ENCODE measurements at places on chromosomes 6 and 20.
A peak's percentile ranks its signal among the peaks of the same experiment; 100 is the strongest.

GRCh38 chr6:7413151-7413823 is 23.7 kb downstream of the RIOK1 start:
- DNase-seq, result no peak

GRCh38 chr6:166589337-166589731 is 2.9 kb upstream of the RAMACL start:
- no peak for DNase-seq

- DNase-seq, result no peak
These were observed 7.5 kb downstream of the TRIM39 start for GRCh38 chr6:30334075-30334783.

DNA sequence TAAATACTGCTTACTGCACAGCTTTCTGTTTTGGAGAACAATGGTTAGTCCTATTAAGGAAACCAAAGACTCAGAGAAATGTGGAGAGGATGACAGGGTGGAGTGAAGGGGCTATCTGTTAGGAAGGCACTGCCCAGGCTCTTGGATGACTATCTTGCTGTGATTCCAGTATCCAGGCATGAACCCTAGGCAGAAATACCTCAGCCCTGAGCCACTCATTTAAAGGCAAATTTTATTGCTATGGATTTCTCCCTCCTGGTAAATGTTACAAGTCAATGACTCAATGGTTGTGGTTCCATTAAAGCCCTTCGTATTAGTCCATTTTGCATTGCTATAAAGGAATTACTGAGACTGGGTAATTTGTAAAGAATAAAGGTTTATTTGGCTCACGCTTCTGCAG is 25.9 kb downstream of the ADGRF4 start:
- DNase-seq, result no peak

DNA sequence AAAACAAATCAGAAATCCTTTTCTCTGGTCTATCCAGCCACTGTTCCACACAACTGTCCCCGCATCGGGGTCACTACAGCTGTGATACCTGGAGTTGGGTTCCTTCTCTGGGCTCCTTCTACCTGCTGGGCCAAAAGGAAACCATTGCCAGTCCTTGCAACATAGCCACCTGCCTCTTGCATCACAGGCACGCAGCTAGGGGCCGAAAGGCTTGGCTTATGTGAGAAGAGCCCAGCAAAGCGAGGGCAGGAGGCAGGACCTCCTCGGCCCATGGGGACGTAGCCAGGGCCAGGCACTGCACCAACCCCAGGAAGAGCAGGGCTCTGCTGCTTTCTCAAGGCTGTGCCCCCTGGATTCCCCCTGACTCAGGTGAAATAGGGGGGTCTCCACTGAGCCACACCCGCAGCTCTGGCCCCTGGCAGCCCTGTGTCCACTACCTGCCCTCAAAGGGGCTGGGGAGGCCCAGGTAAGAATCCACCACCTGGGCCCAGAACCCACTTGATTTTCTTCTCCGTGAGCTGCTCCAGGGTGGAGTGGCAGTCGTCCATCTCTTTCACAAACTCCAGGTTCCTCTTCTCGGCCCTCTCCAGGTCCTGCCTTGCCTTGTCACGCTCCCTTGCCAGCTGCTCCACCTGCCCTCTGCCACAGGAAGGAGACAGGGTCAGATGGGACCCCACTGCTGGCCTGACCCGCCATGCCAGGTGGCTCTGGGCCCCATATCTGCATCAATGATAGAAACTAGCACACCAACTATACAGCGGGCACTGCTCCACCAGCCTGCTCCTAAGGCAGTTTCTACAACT is 88.9 kb downstream of the GINS1 start:
- no peak for DNase-seq

GRCh38 chr20:4216866-4217265 is 201.5 kb upstream of the RNF24 start:
- no peak for DNase-seq

- no peak for DNase-seq
These were observed 13.6 kb upstream of the ZBTB9 start for GRCh38 chr6:33440649-33441309.

DNA sequence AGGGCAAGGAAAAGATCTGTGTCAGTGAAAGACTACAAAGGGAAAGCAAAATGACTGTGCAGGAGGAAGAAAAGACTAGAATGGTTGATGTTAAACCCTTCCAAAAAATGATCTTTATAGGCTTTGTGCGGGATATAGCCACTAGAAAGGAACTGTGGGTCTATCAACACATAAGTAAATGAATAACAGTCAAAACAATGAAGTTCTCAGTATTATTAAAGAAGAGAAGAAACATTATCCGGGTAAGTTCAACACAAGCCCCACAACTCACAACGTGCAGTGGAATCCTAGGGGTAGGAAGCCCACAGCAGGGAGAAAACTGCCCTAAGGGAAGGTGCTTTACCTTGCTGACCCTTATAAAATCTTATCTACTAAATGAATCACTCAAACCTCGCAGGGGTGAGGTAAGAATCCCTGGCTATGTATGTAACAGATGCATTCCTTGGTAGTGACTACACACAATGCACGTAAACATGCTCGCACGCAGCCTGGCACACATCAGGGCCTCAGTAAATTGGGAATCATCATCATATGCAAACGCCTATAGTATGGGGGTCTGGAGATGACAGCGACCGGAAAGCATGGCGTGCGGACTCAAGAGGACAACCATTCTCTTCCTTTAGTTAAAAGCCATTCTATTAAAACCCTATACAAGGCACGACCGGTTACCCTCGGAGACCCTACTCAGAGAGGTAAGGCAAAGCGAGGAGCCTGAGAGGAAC is 11.3 kb downstream of the TFAP2A start:
- no peak for DNase-seq

- peak; percentile 63 for DNase-seq
These were observed 2.2 kb downstream of the HSPA1B start for GRCh38 chr6:31829633-31830283.

DNA sequence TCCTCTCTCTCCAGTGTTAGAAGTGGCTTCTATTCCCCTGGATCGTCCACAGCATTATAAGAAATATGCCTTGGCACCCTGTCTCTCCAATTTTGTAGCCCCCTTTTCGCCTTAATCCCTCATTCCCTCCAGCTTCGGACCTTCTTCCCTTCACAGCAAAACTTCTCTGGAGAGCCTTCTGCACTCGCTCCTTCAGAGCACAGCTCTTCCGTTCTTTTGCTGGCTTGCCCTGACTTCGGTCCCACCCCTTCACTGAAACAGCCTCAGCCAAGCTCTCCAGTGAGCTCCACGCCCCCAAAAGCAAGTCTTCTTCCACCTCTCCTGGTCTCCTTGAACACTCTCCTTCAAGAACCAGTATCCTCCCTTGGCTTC is 134.7 kb upstream of the RNF24 start:
- DNase-seq, result no peak

DNA sequence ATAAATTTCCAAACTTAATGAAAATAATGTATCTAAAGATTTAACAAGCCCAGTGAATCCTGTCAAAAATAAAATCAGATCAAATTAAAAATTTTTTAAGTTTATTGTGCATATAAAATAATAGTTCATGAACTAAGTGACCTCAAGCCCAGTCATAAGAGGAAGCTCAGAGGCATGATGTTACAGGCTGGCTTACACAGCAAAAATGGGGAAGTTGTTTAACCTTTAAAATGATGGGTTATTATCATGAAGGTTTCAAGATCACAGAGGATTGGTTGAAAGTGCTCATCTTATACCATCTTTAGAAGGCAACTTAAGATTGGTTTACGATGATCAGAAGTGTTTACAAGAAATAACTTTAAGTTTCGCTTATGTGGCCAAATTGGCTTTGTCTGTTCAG is 102.5 kb downstream of the PAK5 start:
- no peak for DNase-seq

GRCh38 chr20:48336597-48336996 is 491.2 kb downstream of the PREX1 start:
- DNase-seq, result no peak

GRCh38 chr6:43922426-43923375 is 152.7 kb downstream of the VEGFA start:
- DNase-seq, result no peak

GRCh38 chr6:79152269-79152737 is 74.2 kb upstream of the PHIP start:
- no peak for DNase-seq

DNA sequence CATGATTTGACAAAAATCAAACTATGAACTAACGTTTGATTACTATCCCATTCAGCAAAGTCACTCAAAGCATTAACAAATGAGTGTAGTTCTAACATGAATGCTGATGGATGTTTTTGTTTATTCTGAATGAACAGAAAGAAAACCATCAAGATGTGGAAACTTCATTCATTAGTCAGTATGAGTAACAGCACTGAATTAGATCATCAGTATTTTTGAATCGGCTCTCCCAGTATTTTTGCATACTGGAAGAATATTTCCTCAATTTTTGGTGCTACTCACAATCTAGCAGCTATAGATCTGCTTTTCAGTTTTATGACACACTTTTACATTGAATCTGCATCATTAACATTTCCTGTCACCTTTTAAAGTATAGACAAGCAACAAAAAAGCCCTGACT is 63.8 kb upstream of the CD83 start:
- no peak for DNase-seq

- peak; percentile 95 for DNase-seq
These were observed 1.3 kb downstream of the TAPBP start for GRCh38 chr6:33312361-33313104.

DNA sequence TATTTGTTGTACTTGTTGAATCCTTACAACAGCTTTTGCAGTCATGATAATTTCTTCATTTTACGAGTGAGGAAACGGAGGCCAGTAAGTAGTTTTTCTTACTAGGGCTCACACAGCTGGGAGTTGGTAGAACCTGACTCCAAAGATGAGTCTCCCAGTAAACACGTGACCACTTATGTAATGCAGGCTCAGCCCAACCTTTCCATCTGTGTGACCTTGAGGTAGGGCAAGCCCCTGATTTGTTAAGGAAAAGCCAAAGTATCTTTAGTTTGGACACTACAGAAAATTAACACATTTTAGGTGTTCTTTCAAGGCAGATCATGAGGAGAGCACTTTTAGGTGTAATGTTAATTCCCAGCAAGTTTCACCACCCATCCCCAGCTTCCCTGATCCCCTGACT is 111.3 kb downstream of the LRRC1 start:
- no peak for DNase-seq

GRCh38 chr6:166474721-166475565 is 92.2 kb upstream of the MPC1 start:
- no peak for DNase-seq
